Activated CD4-positive, alpha-beta T cell treated with anti-CD3 and anti-CD28 coated beads, Interleukin-2, amount 50 U/mL, for 1 hour (primary cell): ENCODE measurements at places on chromosomes 6 and 20.

DNA sequence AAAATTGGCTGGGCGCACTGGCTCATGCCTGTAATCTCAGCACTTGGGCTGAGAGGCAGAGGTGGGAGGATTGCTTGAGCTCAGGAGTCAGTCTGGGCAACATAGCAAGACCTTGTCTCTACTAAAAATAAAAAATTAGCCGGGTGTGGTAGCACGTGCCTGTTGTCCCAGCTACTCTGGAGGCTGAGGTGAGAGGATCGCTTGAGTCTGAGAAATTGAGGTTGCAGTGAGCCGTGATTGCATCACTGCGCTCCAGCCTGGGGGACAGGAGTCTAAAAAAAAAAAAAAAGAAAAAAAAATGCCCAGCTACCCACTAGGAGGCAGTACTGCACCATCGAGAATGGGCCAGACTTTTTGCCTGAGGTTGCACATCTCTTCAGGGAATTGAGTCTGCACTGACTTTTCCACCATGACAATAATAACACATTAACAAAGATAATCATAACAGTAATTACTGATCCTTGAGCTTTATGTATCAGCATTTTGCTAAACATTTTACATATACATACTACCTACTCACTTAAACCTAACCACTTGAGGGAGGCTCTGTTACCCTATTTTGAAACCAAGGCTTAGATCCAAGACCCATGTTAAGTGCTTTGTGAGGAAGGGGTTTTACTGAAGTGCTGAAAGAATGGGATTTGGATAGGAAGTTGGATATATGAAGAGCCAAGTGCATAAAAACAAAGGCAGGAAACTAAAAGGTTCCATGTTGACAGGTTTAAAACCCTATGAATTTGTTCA lies 21.0 kb downstream of the SRSF3 start:
- DNase-seq: peak; percentile 42

GRCh38 chr20:21526776-21527175 lies 12.9 kb upstream of the NKX2-2 start:
- DNase-seq: no peak

- no peak for DNase-seq
These were observed 676.6 kb downstream of the DHX35 start for GRCh38 chr20:39638731-39639130.

DNA sequence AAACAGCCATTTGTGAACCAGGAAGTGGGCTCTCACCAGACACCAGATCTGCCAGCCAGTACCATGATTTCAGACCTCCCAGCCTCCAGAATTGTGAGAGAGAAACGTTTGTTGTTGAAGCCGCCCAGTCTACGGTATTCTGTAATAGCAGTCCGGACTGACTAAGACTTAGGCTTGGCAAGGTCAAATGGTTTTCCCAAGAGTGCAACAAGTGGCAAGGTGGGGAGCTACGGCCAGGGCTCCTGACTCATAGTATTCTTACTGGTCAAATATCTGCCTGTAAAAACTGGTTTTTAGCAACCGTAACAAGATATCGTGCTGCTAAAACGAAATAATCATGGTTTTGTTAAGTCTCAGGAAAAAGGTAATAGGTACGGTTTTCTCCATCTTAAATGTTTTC lies 37.8 kb downstream of the MCUR1 start:
- no peak for DNase-seq

GRCh38 chr6:151509048-151509447 lies 15.2 kb downstream of the CCDC170 start:
- no peak for DNase-seq

DNA sequence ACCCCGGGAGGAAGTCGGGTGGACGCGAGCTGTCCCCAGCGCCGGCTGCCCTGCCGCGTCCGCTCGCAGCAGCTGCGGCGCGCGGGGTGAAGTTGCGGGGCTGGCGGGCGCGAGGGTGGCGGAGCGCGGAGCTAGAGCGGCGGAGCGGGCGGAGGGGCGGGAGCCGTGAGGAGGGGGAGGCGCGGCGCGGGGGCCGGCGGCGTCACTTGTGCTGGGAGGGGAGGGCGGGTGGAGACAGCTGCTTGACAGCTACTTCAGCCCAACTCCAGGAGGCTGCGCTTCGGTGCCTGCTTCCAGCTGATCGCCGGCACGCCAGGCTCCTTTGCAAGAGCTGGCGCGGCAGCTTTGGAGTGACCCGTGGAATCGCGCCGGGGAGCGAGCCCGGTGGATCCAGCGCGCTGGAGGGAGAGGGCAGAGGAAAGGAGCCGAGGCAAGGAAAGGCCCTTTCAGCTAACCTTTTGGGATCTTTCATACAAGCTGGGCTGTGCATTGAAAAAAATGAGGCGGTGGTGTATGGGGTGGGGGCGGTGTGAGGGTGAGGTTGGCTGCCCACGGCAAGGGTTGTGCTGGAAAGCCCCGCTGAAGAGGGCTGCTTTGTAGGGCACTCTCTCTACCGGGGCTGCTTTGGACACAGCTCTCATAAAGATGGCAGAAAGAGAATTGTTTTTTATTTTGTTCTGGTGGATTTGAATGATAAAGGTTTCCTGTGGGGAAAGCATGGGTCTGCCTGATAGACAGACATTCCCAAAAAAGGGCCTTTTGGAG lies 24.6 kb downstream of the RIPOR2 start:
- DNase-seq: peak; percentile 51

GRCh38 chr6:116175344-116175743 lies 49.4 kb upstream of the COL10A1 start:
- DNase-seq: no peak

- no peak for DNase-seq
These were observed 30.0 kb downstream of the KCNG1 start for GRCh38 chr20:50992733-50993457.

- no peak for DNase-seq
These were observed 399.8 kb upstream of the MAN1A1 start for GRCh38 chr6:119749335-119749734.

DNA sequence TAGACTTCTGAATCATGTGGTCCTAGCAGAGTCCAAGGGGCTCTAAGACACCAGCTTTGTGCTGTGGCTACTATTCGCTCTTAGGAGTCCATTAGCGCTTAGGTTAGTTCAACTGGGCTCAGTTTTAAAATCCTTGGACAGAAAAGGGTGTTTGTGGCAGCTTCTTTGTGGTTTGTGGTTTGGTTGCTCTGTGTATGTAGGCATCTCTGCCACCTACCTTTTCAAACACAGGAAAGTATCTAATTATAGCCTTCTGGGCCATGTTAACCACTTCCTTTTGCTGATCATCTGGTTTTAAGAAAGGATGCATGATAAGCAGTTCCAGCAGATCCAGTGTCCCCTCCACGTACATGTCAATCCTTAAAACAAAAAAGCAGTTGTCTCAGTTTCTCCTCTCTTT lies 10.8 kb downstream of the GSTA4 start:
- DNase-seq: no peak

DNA sequence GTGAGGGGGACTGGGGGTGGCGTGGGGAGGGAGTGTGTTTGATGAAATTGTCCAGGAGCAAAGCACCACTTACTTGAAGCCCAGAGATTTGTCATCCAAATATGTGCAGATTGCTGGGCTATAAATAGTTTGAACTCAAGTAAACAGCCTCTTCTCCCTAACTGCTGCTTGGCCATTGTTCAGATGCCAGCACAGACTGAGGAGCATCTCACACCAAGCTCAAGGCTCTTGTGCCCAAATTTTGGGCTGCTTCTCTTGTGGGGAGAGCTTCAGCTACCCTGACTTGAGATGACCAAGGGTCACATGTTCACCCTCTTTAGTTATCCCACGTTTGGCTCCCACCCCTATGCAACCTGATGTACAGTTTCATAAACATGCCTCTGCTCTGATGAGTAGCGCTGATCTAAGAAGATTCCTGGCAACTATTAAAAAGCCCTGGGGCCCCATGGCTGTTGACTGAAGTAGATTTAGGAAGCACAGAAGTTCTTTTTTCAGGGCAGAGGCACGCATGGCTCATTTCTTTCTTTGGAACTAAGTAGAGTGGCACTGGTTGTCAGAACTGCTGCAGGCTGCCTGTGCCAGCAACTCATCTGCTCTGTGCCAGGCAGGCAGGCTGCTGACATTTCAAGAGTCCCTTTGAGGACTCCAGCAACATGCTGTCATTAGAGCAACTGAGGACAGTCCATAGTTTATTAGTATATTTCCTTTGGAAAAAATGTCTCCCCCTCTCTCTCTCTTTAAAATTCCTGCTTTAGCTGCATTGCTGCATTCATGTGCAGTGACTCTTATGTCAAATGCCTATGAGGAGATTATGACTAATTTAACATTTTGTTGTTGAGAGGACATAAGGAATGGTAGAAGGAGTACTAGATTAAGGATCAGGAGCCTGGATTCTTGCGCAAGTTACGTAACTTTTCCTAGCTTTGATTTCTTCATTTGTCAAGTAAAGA lies 9.6 kb upstream of the PKIG start:
- no peak for DNase-seq

DNA sequence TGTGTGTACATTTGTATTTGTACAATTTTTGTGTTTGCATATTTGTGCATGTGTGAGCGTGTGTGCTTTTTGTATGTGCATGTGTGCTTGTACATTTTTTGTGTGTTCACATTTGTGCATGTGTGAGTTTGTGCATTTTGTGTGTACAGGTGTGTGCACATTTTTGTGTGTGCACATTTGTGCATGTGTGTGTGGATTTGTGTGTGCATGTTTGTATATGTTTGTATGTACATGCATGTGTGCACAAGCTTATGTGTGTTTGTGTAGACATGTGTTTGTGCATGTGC lies 28.9 kb downstream of the PRR18 start:
- DNase-seq: no peak

DNA sequence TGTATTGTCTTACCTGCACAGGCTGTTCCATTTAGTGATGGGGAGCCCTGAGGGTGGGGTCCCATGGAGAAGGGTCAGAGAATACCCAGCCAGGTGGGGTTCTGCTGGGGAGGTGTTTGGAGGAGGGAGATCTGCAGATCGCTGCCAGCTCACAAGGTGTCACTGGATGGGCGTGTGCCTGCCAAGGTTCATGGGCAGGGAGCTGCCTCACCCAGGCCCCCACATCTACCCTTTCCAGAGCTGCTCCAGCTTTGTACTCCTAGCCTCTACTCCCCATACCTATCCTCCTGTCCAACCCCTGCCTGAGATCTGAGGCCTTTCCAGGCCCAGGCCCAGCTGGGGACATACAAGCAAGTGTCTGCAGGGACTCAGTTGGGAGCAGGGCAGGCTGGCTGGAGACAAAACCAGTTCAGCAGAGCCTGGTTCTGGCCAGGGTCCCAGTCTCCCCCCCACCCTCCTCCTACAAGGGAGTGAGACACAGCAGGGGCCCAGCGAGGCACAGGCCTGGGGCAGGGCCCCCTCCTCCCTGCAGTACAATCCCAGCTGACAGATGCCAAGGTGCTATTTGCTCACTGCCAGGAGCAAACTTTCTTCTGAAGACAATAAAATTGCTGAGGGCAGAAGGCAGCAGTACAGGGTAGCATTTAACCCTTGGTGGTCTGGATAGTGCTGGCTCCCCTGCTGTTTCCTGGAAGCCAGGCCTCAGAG lies 19.7 kb downstream of the SPDEF start:
- no peak for DNase-seq

DNA sequence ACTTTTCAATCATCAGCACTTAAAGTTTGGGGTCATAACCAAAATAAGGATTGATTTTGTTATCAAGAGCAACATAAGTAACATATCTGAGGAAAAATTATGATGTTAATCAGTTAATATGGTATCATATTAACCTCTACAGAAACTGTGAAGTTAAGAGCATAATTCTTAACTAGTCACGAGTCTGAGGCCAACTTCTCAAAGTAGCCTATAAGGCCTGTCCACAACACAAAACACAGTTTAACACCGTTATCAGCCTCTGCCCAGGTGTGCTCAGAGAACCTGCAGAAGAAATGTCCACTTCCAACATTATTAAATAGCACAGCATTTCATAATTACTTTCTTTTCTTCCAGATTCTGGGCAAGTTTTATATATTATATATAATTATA lies 1.1 kb downstream of the STX7 start:
- DNase-seq: no peak
